Foreskin keratinocyte (primary cell): ENCODE measurements at places on chromosomes 7 and 10. TPM values are rescaled to one million over a fixed set of nuclear protein-coding genes. Genes with fewer than 3 reads are reported as not detected.

INHBA gene
- total RNA-seq, result 67.9 and 117 TPM in 2 replicates

SGCE gene
- 31.6 and 35.5 TPM in 2 replicates for total RNA-seq

KCP gene
- total RNA-seq, result 0.03 TPM in 1 of 2 replicates, not detected in the other

SLC39A12 gene
- total RNA-seq, result not detected in 2 replicates

VENTX gene
- not detected in 2 replicates for total RNA-seq

EIF4EBP2 gene
- total RNA-seq, result 23.4 and 27.5 TPM in 2 replicates

PRLHR gene
- total RNA-seq, result not detected in 2 replicates

NPY4R2 gene
- not detected in 2 replicates for total RNA-seq

ABCA13 gene
- 0.31 and 0.71 TPM in 2 replicates for total RNA-seq

ZNF488 gene
- 1.6 and 1.9 TPM in 2 replicates for total RNA-seq

CDK14 gene
- total RNA-seq, result 8.1 and 9.5 TPM in 2 replicates

MSS51 gene
- total RNA-seq, result 0.61 and 0.67 TPM in 2 replicates

DENND10 gene
- total RNA-seq, result 49.8 and 52.6 TPM in 2 replicates

METTL27 gene
- 11.8 and 18.0 TPM in 2 replicates for total RNA-seq

ACTL6B gene
- not detected in 2 replicates for total RNA-seq

UNCX gene
- total RNA-seq, result not detected in 2 replicates

MYO1G gene
- total RNA-seq, result 0.04 and 0.10 TPM in 2 replicates

FAM25A gene
- total RNA-seq, result 0.56 TPM in 1 of 2 replicates, not detected in the other

HOGA1 gene
- 0.48 and 0.56 TPM in 2 replicates for total RNA-seq

DNA2 gene
- 10.6 and 14.7 TPM in 2 replicates for total RNA-seq

TMEM176A gene
- not detected in 2 replicates for total RNA-seq

TSPAN15 gene
- total RNA-seq, result 7.3 and 8.9 TPM in 2 replicates

SEM1 gene
- 157 and 207 TPM in 2 replicates for total RNA-seq

HOXA7 gene
- total RNA-seq, result 13.1 and 13.3 TPM in 2 replicates

PARD3 gene
- 65.4 and 69.5 TPM in 2 replicates for total RNA-seq

COL17A1 gene
- total RNA-seq, result 1,970 and 2,423 TPM in 2 replicates

HABP2 gene
- total RNA-seq, result not detected in 2 replicates

ATRNL1 gene
- 0.07 TPM in 1 of 2 replicates, not detected in the other for total RNA-seq

ANKRD2 gene
- 1.1 and 1.6 TPM in 2 replicates for total RNA-seq

C10orf71 gene
- total RNA-seq, result not detected in 2 replicates

FIGNL1 gene
- 29.5 and 33.5 TPM in 2 replicates for total RNA-seq

TRIL gene
- not detected in 2 replicates for total RNA-seq

FZD1 gene
- 3.7 and 4.1 TPM in 2 replicates for total RNA-seq

NUB1 gene
- 31.6 and 32.3 TPM in 2 replicates for total RNA-seq

SH2D4B gene
- total RNA-seq, result not detected in 2 replicates

PHF14 gene
- total RNA-seq, result 17.8 and 21.2 TPM in 2 replicates

AKR1E2 gene
- total RNA-seq, result 1.9 and 3.7 TPM in 2 replicates

GRM3 gene
- total RNA-seq, result not detected in 2 replicates

MUC12 gene
- 0.21 and 1.0 TPM in 2 replicates for total RNA-seq

KDM7A gene
- total RNA-seq, result 3.1 and 3.2 TPM in 2 replicates

FAM25G gene
- total RNA-seq, result 0.74 TPM in 1 of 2 replicates, not detected in the other

IDE gene
- 27.9 and 28.0 TPM in 2 replicates for total RNA-seq

HMX3 gene
- total RNA-seq, result not detected in 2 replicates

OPN4 gene
- not detected in 2 replicates for total RNA-seq

ADIRF gene
- 84.3 and 107 TPM in 2 replicates for total RNA-seq

SEMA3D gene
- 8.3 and 10.6 TPM in 2 replicates for total RNA-seq

ZNF25 gene
- total RNA-seq, result 3.3 and 3.9 TPM in 2 replicates

HOXA4 gene
- 0.82 and 1.6 TPM in 2 replicates for total RNA-seq

PDZD7 gene
- 0.85 TPM in 2 replicates for total RNA-seq

ANKRD30A gene
- total RNA-seq, result not detected in 2 replicates

KLF14 gene
- not detected in 2 replicates for total RNA-seq

TLX1 gene
- total RNA-seq, result not detected in 2 replicates

PILRA gene
- total RNA-seq, result 0.25 and 0.37 TPM in 2 replicates

PLXDC2 gene
- 4.2 and 5.1 TPM in 2 replicates for total RNA-seq

LRRC18 gene
- not detected in 2 replicates for total RNA-seq

ADRB1 gene
- total RNA-seq, result 0.41 and 0.53 TPM in 2 replicates

CDH23 gene
- total RNA-seq, result 0.04 TPM in 1 of 2 replicates, not detected in the other

CALHM1 gene
- not detected in 2 replicates for total RNA-seq

JAZF1 gene
- 3.0 and 3.9 TPM in 2 replicates for total RNA-seq
